ENCODE measurements at places on chromosomes 11 and 22.
A peak's percentile ranks its signal among the peaks of the same experiment; 100 is the strongest.

DNA sequence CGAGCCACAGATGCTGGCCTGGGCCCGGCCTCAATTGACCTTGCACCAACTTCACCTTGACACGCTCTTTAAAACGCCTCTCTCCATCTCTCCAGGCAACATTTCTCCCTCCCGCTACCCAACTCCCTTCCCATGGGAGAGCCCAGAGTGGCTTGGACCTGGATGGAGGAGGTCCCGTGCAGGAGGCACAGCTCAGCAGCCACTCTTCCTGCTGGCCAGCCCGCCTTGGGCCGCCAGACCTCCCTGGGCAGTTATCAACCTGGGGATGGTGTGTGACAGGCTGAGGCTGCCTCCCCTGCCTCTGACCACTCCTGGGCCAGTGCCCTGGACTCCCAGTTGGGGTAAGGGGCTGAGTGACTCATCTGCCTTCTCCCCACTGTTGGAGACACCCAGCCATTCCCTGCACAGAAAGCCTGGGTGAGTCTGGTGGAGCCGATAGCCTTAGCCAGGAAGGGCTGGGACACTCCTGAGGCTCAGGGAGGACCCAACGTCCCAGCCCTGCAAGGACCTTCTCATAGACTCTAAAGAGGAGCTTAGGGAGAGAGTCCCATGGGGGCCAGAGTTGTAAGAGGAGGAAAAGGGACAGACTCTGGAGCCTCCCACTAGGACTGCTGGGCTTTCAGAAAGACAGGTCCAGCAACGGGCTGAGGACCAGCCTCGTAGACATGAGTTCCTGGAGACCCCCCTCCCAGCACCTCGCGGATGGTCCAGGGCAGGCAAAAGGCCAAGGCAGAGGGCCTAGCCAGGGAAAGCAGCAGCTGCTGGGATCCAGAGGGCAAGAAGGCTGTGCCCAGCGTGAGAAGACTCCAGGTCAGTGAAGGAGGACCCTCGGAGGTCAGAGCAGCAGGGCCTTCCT, 131.7 kb downstream of the CEP164 start:
- no peak for DNase-seq

GRCh38 chr11:81444297-81444696, 1289.4 kb downstream of the FAM181B start:
- no peak for DNase-seq

GRCh38 chr11:1676229-1676740, 20.7 kb upstream of the KRTAP5-6 start:
- DNase-seq = no peak

DNA sequence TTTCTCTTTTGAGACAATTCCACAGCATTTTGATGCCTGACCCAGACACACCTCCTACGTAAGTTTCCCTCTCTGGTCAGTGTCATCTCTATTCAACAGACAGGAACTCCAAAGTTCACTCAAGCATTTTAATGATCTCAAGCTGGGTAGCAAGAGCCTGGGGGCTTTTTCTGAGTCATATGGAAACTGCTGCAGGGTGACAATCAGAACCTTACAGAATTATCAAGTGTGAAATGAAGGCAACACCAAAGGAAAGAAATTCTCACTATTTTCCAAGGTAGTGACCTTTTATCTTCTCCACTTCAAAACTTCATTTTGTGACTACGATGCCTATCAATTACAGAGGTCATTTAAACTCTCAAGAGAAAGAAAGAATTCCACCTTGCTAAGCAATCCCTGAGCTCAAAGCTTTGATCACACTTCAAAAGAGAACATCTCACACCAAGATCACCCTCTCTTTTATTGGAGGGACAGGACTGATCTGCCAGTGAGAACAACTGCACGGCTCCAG, 229.0 kb upstream of the ZC3H12C start:
- no peak for DNase-seq

DNA sequence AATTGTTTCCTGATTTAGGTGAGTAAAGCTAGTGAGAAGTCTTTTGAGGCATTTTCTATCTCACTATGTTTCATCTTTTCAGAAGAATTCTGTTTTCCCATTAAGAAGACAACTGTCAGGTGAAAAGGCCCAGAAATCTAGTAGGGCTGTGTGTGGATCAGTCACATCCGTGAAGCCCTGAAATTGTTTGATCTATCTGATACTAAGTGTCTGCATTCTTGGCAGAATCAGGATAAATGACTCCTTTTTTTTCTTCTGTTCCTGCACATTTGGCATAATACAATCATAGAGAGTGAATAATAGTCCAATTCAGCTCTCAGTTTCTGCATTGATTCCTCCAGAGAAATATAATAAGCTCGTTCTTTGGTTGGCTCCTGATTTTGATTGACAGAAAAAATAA, 208.3 kb downstream of the NAV2 start:
- no peak for DNase-seq

- no peak for DNase-seq
Observed at GRCh38 chr11:69000831-69001242, 12.2 kb downstream of the MRGPRF start.

- DNase-seq = no peak
Observed at GRCh38 chr11:127679816-127680545, 679.4 kb upstream of the KIRREL3 start.

DNA sequence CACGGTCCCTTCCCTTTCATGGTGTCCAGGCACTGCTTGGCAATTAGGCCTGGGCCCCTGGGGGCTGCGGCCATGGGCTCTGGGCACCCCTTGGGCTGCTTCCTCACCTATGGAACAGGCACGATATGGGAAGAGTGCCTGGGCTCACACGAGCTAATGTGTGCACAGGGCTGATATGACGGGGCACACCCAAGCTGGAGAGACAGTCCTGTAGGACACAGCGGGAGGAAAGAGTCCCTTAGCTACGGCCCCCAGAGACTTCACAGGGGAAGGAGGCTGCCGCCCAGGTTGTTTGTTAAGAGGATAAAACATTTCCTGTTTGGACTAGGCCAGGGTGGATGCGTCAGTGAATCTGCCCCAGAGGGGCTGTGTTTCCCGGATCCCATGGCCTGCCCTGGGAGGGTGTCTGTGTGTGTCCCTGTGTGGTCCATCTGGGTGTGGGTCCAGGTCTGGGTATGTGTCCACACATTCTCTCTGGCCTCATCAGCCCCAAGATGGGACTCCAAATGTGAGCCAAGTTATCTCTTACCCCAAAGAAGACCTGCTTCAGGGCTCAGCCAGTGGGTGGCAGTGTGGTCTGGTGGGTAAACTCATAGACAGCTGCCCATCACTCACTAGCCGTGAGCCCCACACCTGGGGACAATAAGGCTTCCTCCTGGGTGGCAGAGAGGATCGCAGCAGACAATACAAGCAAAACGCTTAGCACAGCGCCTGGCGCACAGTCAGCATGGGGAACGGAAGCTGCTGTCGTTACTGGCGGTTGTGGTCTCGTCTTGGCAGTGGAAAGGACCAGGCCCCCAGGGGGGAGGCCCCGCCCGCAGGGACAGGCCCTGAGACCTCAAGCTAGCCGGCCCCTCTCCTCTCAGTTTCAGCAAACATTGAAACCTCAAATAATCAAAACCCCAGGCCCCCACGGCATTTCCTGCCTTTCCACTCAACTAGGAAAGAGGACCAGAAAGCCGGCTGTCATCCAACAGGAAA, 3.2 kb upstream of the EMID1 start:
- DNase-seq = peak; percentile 41

GRCh38 chr11:93494357-93494756, 48.8 kb downstream of the SMCO4 start:
- no peak for DNase-seq

GRCh38 chr11:41284354-41284753, 175.1 kb downstream of the LRRC4C start:
- no peak for DNase-seq

DNA sequence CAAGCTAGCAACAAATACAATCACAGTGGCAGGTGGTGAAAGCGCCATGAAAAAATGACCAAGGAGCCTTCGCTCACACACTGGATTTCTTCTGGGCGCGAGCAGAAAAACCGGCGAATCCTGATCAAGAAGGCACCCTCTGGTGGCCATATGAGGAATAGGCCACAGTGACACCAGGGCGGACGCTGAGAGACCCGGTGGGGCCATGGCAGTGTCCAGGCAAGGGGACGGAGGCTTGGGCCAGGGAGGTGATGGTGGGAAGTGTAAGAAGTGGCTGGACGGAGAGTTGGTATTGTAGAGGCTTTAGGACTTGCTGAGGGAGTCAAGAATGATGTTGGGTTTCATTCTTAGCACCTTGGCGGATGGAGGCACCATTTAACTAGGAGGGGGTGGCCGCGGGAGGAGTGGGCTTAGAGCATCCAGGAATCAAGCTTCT, 16.9 kb upstream of the RAC2 start:
- DNase-seq = peak; percentile 74

DNA sequence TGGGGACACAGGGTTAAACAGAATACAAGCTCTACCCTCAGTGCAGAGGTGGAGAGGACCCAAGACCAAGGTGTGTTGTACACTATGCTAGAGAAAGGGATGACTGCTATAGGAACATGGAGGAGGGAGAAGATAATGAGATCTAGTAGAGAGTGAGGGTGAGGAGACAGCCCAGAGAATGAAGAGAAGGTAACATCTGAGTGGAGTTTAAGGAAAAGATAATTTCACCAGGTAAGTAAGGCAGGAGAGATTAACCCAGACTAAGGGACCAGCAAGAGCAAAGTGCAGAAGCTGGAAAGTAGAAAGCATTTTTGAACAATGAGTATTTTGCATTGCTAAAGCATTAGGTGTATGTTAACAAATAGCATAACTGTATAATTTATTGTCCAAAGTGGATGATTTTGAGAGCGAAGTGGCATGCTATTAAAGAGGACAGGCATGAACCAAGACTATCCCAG, 128.8 kb downstream of the RASSF10 start:
- no peak for DNase-seq

DNA sequence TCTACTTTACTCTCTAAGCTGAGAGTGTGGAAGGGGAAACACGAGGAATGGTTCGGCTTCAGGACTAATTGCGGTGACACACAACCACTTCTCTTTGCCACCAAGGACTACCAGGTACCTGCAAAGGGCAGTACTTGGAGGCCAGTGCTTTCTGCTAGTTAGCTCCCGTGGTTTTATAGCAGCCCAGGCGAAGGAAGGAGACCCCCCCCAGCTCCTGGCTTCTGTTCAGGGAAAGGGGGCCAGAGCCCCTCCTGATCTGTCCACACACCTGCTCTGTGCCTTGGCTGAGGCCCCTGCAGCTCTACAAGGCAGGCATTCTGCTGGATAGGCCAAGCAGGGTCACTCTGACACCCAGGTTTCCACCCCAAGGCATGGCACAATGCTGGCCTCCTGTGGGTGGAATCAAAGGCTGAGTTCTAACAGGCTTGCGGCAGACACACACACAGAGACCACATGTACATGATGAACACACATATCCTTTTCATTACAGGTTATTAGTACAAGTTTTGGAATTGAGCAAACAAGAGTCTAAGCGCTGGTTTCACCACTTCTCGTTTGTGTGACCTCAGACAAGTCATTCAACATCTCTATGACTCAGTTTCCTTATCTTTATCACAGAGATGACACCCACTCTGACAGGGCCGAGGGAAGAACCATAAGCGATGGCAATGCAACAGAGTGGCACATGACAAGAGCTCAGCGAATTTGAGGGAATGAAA, 7.5 kb downstream of the SERPIND1 start:
- DNase-seq = no peak
